ENCODE measurements at places on chromosomes 2 and 18.

DNA sequence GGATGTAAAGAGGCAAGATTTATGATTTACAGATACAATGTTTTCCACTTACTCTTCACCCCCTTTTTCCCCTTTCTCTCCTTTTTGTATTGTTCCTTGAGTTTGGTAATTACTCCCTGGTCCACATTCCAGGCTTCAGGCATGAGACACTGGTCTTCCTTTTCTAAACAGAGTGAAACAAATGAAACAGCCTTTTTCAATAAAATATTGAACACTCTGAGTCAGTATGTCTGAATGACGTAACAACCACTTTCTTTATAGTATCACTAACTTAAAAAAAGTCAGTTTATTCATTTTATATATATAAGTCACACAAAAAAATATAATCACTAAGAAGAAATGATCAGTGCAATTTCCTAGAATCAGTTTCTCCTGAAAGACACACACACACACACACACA lies 79.7 kb downstream of the STRN start:
- no peak for DNase-seq

- DNase-seq: no peak
These were observed 86.0 kb downstream of the MAPRE2 start for GRCh38 chr18:35127201-35127600.

DNA sequence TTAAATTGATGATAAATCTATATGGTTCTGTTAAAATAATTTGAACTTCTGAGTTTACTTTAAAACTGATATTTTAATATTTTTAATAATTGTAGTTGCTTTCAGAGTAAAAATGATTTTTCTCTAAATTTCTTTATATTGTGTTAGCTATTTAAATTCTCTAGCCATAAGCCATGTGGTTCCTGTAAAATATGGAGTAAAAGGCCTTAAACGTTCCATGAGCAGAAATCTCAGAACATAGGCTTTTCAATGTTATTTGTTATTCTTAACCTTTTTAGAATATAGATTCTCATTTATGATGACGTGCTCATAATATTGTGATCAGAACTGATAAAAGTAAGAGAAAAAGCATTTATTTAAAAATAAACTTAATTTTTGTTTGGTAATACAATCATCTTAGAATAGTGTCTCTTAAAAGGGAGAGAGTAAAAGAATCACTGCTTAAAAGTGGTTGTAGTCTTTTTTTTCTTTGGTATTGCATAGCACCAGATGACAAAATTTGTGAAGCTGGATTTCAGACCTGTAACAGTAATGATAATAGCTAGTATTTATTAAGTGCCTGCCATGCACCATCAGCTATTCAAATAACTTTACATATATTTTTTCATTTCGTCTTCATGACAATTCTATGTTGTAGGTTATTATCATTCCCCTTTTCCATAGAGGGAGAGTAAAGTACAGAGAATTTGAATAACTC lies 2.7 kb downstream of the BMPR2 start:
- DNase-seq: peak; percentile 53

GRCh38 chr2:196546151-196546919 lies 93.2 kb upstream of the CCDC150 start:
- DNase-seq: no peak

- DNase-seq: no peak
These were observed 17.6 kb downstream of the MRPL35 start for GRCh38 chr2:86216575-86217555.

Data from lung (tissue), 17 donors.